ENCODE measurements at places on chromosomes 2 and 18. TPM values are rescaled to one million over a fixed set of nuclear protein-coding genes. Genes with fewer than 3 reads are reported as not detected.

GRCh38 chr2:98029718-98030222, 34.0 kb upstream of the TMEM131 start:
- no peak for DNase-seq

- DNase-seq = no peak
Measured at GRCh38 chr2:230306474-230306873, 20.5 kb upstream of the SP140L start.

- no peak for DNase-seq
Measured at GRCh38 chr2:69190743-69191404, 177.9 kb downstream of the ANTXR1 start.

DNA sequence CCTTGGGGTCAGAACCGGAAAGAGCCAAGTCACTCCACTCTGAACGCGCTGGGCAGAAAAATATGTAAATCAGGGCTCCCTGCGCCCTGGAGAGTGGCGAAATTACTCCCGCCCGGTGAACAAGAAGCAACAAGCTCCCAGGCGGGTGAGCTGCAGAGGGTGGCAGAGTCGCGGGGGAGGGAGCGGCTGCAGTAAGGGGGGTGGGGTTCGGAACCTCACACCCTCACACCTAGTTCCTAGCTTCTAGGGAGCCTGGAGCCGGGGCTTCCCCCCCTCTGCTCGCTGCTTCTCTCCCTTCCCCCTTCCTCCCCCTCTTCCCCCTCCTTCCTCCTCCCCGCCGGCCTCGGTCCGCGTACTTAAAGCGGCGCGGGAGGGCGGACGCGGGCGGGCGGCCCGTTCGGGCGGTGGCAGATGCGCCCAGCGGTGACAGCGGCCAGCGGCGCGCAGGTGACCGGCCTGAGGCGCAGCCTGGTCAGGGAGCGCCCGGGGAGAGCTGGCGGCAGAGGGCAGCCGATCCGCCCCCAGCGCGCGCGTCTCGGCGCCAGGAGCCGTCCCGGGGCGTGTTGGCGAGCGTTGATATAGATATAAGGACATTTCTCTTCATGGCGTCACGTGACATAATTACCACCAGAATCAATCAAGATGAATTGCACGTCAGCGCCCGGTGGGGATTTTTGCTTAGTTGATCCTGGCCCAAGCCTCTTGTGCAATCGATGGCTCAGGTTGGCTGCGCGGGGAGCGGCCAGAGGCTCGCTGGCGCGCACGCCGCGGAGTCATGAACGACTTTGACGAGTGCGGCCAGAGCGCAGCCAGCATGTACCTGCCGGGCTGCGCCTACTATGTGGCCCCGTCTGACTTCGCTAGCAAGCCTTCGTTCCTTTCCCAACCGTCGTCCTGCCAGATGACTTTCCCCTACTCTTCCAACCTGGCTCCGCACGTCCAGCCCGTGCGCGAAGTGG, at the start of gene HOXD11:
TSS of gene HOXD11 (plus strand) at position 700 of the 959 bp plus-strand sequence. CDS start at position 776, 76 bp downstream.
- no peak for DNase-seq

Gene AQP12A
- not detected for total RNA-seq

Gene SERPINB13
- total RNA-seq = not detected

Data from sciatic nerve (tissue), 2 donors.